ENCODE measurements at places on chromosomes 13 and 19.

DNA sequence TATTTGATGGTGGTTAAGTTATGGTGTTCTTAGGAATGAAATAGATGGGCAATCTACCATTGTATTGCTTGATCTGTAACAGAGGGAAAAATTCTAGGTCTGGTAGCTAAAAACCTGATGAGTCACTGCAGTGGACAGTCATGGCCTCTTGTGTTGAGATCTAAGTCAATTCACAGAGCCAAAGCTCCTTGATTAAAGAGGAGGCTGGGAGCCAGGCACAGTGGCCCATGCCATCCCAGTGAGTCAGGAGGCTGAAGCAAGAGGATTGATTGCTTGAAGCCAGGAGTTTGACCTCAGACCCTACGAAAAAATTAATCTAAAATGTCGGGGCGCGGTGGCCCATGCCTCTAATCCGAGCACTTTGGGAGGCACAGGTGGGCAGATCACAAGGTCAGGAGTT is 67.1 kb upstream of the KPNA3 start:
- DNase-seq, result no peak

GRCh38 chr13:60417734-60418133 is 20.7 kb downstream of the TDRD3 start:
- no peak for DNase-seq

- DNase-seq, result no peak
Measured at GRCh38 chr19:6125571-6125989, 9.9 kb upstream of the ACSBG2 start.

DNA sequence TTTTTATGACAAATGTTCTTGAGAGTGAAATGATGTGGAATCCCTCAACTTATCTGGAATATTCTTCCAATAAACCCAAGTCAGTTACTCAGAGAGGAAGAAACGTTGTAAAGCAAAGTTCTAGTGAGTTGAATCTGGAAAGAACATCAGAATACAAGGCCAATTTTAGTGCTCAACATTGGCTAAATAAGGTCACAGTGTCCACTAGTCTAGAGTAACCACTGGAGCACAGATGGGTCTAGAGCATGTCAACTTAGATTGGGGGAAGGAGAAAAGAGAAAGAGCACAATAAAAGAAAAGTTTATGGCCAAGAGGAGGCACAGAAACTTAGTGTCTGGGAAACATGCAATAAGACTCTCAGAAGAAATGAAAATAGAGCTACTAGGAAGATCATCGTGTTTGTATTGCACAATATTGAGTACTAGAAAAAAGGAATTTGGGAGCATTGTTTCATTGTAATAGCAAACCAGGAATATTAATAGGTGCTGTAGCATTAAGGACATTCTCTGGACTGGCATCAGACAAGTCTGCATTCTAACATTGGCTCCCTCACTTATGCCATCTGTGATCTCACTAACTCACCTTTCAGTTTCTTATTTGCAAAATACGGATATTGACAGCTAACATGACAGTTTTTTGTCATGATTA is 1318.5 kb downstream of the PCDH9 start:
- no peak for DNase-seq
